Activated naive CD8-positive, alpha-beta T cell treated with anti-CD3 and anti-CD28 coated beads for 36 hours (primary cell): ENCODE measurements at places on chromosomes 1 and 21. TPM values are rescaled to one million over a fixed set of nuclear protein-coding genes. Genes with fewer than 3 reads are reported as not detected.

DNA sequence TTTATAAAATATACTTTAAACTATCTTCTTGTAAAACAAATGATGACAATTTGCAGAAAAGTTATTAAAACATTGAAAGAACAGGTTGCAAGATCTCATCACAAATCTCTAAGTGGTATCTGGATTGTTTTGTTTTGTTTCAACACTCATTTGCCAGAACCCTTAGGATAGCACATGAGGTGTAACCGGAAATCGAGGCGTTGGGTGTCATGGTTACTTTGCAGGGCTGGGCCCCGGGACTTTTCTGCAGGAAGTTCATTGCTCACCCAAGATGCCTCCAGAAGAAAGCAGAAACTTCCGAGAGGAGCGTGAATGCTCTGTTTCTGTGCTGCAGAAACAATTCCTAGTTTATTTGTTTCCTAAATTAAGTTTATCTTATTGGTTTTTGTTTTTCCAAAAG is 2.5 kb downstream of the DISC1 start:
- DNase-seq: no peak

GRCh38 chr1:16155537-16156410 is at the start of gene EPHA2:
TSS of gene EPHA2 (minus strand) at chr1:16156069. CDS start at chr1:16155932, 137 bp downstream.
- DNase-seq: no peak

- DNase-seq: peak; percentile 66
Measured at GRCh38 chr1:41917835-41918449, 780 bp downstream of the HIVEP3 start.

DNA sequence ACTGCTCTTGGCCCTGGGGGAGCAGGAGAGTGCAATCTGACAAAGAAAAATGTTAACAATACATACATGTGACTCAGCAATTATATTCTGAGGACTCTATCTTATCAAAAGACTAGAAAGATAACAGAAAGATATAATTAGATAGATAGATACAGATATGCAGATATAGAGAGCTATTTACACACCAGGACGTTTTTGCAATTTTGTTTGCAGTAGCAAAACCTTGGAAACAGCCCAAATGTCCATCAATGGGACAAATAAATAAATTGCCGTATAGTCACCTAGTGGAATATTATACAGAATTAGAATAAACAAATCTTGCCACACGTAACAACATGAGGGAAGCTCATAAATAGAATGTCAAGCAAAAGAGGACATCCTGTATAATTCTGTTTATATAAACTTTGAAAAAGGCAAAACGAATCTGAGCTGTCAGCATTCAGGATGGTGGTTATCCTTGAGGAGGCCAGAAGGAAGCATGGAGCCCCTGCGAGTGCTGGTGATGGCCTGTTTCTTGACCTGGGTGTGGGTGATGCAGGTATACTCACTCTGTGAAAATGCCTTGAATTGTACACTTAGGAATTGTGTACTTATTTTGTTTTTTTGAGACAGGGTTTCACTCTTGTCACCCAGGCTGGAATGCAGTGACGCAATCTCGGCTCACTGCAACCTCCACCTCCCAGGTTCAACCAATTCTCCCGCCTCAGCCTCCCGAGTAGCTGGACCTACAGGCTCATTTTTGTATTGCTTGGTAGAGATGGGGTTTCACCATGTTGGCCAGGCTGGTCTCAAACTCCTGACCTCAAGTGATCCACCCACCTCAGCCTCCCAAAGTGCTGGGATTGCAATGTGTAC is 12.8 kb upstream of the TRIM63 start:
- DNase-seq: no peak

The TFF1 gene
- total RNA-seq: not detected

The OR2W3 gene
- total RNA-seq: not detected

The COL16A1 gene
- 0.36 TPM for total RNA-seq

The ABCG1 gene
- total RNA-seq: 11.1 TPM
